B cell (primary cell): ENCODE measurements at places on chromosomes 16 and 17.

DNA sequence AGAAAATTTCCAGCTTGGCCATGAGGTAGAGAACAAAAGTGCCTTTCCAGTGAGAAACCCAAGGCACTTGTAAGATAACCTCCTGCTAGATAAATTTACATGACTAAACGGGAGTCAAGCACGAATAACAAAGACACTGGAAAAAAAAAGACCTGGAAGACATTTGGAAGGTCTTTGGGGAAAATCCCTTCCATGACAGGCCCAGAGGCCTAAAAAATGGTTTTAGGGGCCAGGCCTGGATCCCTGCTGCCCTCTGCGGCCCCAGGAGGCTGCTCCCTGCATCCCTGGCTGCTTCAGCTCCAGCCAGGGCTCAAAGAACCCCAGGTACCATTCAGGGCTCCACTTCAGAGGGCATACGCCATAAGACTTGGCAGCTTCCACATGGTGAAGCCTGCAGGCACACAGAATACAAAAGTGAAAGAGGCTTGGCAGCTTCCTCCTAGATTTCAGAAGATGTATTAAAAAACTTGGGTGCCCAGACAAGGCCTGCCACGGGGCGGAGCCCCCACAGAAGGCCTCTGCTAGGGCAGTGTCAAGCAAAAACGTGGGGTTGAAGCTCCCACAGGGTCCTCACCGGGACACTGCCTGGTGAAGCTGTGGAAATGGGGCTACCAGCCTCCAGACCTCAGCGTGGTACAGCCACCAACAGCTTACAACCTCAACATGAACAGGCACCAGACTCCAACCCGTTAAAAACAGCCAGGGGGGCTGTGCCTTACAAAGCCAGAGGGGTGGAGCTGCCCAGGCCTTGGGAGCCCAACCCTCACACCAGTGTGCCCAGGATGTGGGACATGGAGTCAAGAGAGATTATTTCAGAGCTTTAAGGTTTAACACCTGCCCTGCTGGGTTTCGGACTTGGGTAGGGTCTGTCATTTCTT lies 77.1 kb downstream of the SDK2 start:
- DNase-seq = peak; percentile 77

DNA sequence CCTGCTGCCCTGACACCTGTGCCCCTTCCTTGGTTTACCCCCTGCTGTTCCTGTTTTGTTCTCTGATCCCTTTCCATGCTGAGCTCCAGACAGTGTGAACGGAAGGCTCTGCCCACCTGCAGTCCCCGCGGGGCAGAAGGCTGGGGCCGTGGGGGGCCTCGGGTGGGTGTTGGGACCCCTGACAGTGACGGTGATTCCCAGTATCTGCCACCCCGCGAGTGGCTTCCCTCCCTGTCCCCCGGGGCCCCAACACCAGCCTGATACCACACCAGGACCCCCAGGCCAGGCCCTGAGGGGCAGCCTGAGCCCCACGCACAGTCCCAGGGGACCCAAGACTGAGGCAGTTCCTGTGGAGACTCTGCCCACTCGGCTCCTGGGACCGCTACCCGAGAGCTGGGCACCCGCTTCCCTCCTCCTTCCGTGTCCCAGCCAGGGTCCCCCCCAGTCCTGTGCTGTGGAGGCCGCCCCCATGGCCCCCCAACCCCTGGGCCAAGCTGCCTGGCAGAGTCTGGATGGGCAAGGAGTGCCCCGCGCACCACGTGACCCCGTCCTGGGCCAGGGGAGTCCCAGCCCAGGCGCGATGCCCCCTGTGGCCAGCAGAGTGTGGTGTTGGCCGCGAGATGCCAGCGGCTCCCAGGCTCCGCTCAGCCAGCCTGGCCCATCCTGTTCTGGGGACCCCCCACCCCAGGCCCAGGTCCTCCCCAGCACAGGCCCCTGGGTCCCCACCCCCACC lies 10.0 kb upstream of the C1QTNF8 start:
- peak; percentile 34 for DNase-seq

GRCh38 chr16:11759163-11759834 lies 16.6 kb upstream of the TXNDC11 start:
- no peak for DNase-seq

GRCh38 chr16:53529513-53529912 lies 26.5 kb upstream of the AKTIP start:
- no peak for DNase-seq

- DNase-seq = no peak
Measured at GRCh38 chr17:57574040-57574513, 171.0 kb downstream of the CCDC182 start.

GRCh38 chr17:1834380-1835149 lies 4.8 kb downstream of the RPA1 start:
- peak; percentile 69 for DNase-seq

DNA sequence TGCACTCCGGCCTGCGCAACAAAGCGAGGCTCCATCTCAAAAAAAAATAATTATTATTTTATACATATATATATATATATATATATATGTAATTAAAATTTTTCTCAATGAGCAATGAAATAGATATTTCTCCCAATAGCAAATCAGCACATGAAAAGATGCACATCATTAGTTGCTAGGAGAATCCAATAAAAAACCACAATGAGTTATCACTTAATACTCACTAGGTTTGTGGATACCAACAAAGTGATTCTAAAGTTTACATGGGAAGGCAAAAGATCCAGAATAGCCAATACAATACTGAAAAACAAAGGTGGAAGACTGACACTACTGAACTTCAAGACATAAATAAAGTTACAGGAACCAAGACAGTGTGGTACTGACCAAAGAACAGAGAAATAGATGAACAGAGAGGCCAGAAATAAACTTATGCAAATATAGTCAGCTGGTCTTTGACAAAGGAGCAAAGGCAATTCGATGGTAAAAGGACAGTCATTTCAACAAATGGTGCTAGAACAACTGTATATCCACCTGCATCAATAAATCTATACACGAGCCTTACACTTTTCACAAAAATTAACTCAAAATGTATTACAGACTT lies 13.6 kb downstream of the SMG6 start:
- no peak for DNase-seq

- no peak for DNase-seq
Measured at GRCh38 chr16:85216522-85217375, 104.5 kb upstream of the CIBAR2 start.

DNA sequence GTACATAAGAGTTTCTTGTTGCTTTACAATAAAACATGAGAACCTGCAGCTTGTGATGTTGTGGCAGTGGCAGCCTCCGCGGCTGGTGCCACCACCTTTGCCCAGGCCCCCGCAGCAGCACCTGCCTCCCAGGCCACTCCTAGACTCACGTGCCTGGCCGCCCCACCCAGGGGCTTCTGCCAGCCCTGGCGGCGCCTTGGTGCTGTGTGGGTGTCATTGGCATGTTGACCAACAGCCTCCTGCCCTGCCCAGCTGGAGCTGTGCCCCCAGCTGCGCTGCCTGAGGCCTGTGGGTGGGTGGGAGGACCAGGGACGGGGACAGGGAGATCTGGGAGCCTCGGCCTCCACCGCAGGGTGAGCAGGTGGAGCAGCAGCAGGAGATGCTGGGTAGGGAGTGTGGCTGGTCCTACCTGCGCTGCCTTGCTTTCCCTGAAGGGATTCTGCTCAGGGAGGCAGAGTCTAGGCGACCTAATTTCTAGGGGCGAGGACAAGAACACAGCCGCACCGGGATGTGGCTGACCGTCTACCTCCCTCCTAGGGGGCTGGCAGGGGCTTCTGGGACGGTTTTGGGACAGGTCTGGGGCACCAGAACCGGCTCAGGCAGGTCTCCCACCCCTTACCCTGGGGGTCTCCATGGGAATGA lies 428 bp upstream of the DNASE1L2 start:
- DNase-seq = no peak

GRCh38 chr16:62335356-62335755 lies 299.1 kb upstream of the CDH8 start:
- no peak for DNase-seq

DNA sequence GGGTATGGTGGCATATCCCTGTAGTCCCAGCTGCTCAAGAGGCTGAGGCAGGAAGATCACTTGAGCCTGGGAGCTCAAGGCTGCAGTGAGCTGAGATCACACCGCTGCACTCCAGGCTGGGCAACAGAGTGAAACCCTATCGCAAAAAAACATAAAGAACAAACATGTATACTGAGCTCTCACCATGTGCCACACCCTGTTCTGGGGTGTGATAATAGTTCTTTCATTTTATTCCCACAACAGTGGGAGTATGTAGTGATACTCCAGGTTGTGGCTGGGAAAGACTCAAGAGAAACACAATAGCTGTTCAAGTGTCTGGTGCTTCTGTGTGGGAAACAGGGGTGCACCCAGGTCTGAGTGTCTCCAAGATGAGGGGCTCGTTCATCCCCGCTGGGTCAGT lies 90.7 kb downstream of the SOCS1 start:
- DNase-seq = no peak

DNA sequence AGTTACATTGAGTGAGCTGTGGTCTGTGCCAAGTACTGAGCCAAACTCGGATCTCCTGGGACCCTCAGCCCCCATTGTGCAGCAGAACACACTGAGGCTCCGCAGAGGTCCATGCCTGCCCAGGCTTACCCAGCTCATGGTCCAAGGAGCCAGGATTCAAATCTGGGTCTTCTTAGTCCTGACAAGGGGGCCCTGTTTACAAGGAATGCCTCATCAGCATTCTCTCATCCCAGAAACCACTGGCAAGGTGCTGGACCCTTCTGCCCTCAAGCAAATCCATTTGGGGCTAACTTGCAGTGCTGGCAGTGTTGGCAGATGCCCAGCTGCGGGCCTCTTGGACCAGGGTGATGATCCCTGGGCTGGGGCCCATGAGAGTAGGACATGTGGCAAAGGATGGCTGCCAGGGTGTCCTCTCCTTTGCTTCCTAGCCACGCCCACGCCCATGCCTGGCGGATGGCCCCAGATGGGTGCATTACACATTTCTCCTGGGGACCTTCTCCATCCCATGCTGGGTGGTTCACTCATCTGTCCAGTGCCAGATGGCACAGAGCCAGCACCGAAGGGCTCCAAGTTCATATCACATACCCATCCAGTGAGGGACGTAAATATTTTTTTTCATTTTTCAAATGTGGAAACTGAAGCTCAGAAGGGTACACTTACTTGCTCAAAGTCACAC lies 117.7 kb downstream of the CMIP start:
- no peak for DNase-seq

GRCh38 chr17:27793168-27793905 lies 7.0 kb downstream of the NOS2 start:
- DNase-seq = peak; percentile 19

DNA sequence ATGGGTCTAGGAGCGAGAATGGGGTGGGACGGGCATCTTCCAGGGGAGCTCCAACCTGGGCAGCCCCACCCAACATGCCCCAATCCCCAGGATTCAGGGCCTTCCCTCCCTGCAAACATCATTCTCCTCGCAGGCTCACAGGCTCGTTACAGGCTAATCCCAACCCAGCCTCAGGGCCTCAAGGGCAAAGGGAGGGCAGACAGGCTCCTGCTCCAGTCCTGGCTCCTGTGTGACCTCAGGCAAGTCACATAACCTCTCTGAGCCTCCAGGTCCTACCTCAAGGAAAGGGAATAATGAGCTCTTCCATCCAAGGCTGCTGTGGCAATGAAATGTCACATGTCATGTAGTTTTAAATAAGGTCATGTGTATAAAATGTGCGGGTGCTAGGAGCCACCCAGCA lies 186.5 kb upstream of the TNRC6C start:
- no peak for DNase-seq

- DNase-seq = no peak
Measured at GRCh38 chr17:69954241-69954925, 120.6 kb upstream of the KCNJ16 start.

- DNase-seq = no peak
Measured at GRCh38 chr16:26985100-26986065, 81.3 kb upstream of the C16orf82 start.
